ENCODE measurements at places on chromosomes 3 and 15.

- peak; percentile 15 for DNase-seq
These were observed 14.3 kb upstream of the DOCK3 start for GRCh38 chr3:50660386-50660785.

DNA sequence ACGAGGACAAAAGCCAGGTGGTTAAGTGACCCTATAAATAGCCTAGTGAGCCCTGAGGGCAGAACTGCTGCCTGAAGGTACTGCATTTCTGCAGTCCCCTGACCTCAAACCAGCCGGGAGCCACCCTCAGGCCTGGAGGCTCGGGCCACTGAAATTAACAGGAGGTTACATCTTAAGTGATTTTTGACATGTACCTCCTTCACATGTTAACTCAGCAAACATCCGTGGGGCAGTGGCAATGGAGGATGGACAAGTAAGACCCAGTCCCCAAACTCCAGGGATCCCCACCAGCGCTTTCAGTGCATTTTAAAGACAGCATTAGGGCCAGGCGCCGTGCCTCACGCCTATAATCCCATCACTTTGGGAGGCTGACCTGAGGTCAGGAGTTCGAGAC, 26.2 kb downstream of the PSTPIP1 start:
- no peak for DNase-seq

DNA sequence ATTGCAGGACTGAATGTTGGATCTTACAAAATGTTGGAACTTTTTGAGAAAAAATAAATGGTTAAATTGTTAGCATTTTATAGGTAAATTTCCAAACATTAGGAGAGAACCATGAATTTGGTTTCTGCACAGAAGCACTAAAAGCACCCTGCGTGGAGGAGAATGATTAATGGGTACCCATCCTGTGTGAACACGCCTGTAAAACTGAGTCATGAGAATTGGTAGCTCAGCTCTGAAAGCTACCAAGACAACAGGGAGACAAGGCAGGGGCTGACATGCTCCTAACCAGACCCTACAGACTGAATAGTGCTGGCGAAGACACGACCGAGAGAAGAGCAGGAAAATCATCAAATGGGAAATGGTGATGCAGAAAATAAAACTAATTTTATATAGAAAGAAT, 32.4 kb upstream of the MTMR10 start:
- no peak for DNase-seq

DNA sequence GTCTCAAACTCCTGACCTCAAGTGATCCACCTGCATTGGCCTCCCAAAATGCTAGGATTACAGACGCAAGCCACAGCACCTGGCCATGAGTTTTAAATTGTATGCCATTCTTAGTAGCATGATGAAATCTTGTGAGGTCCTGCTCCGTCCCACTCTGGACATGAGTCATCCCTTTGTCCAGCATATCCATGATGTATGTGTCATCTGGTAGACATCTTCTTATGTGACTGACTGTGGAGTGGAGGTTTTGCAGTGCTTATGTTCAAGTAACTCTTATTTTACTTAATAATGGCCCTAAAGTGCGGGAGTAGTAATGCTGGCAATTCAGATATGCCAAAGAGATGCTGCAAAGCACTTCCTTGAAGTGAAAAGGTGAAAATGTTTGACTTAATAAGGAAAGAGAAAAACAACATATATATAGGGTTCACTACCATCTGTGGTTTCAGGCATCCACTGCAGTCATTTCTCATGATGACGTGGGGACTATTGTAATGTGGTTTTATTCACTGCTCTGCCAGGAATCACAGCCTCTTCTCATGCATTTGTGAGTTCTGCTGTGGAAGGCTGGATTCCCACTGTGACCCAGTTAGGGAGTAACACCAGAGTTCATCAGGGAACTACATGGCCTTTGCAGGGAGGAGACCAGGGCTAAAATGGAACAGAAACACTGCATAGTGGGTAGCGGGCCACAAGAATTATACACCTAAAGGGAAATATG, 204.6 kb upstream of the STRIT1 start:
- DNase-seq = no peak

DNA sequence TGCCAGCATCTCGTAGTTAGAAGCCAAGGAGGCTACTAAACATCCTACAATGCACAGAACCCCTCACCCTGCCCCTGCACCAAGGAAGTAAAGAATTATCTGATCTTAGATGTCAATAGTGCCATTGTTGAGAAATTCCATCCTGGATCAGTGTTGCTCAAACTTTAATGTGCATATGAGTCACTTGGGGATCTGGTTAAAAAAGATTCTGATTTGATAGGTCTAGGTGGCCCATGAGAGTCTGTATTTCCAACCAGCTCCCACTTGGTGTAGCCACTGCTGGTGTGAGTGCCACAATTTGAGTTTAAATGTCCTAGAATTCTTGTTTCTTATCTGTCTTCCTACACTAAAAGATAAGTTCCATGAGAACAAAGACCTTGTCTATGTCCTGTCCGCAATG, 43.7 kb downstream of the TMEM45A start:
- no peak for DNase-seq
